Frontal cortex (tissue), 4 donors: ENCODE measurements at places on chromosomes 13 and 19.

DNA sequence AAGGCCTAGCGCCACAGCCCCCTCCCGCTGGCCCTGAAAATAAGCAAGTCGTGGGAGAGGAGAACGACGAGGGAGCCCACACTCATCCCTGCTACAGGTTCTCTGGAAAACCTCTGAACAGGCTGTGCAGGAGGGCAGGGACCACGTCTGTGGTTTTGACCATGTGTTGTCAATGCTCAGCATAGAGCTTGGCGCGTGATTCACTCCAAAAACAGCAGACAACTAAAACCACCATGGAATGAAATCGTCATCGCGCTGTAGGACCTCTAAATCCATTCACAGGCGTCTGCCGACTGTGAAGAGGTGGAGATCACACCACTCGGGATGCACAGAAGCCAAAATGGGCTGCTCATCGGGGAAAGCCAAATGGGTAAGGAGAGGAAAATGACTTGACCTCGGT lies 121.3 kb downstream of the COL4A1 start:
- DNase-seq: no peak

GRCh38 chr13:43687038-43687437 lies 99.7 kb downstream of the ENOX1 start:
- no peak for DNase-seq

- DNase-seq: peak; percentile 60
Observed at GRCh38 chr19:4976401-4977298, 7.7 kb downstream of the KDM4B start.

- no peak for DNase-seq
Observed at GRCh38 chr13:52395704-52396103, 10.3 kb downstream of the THSD1 start.

- no peak for DNase-seq
Observed at GRCh38 chr19:12778905-12779161, 3.5 kb upstream of the HOOK2 start.

- peak; percentile 17 for DNase-seq
Observed at GRCh38 chr19:56508290-56508778, 679 bp downstream of the ZNF471 start.

GRCh38 chr13:51223560-51224270 lies 1.5 kb downstream of the FAM124A start:
- DNase-seq: peak; percentile 38

DNA sequence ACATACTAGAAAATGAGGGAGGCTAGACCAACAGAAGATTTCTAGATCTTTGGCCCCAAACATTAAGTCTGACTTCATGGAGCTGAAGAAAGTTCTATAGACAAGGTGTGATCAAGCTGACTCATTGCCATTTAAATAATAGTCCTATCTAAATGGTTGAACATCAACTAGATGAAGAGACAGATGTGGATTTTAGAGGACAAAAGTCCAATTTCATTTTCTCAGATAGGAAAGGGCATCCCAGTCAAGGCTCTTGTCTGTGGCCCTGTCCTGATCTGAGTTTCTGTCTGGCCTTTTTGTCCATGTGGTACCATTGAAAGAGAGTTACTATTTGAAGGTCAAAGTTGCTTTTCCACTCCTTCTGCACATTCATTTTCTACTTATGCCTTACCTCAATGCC lies 74.6 kb downstream of the MBNL2 start:
- DNase-seq: no peak

GRCh38 chr13:67369895-67370660 lies 139.9 kb upstream of the PCDH9 start:
- no peak for DNase-seq
